ENCODE measurements at places on chromosomes 6 and 20. TPM values are rescaled to one million over a fixed set of nuclear protein-coding genes. Genes with fewer than 3 reads are reported as not detected.

FKBP1A gene
- total RNA-seq, result 77.9 TPM

TMEM74B gene
- 0.06 TPM for total RNA-seq

ULBP1 gene
- total RNA-seq, result 1.6 TPM

BLOC1S5 gene
- total RNA-seq, result 14.3 TPM

AARS2 gene
- 37.9 TPM for total RNA-seq

TREML1 gene
- total RNA-seq, result not detected

MTFR2 gene
- 10.1 TPM for total RNA-seq

MOCS1 gene
- 8.8 TPM for total RNA-seq

KCNQ2 gene
- 0.17 TPM for total RNA-seq

DNAH8 gene
- total RNA-seq, result not detected

PAQR8 gene
- total RNA-seq, result 4.1 TPM

GPLD1 gene
- total RNA-seq, result 2.5 TPM

- no peak for DNase-seq
These were observed 10.8 kb downstream of the JARID2 start for GRCh38 chr6:15256538-15257271.

DNA sequence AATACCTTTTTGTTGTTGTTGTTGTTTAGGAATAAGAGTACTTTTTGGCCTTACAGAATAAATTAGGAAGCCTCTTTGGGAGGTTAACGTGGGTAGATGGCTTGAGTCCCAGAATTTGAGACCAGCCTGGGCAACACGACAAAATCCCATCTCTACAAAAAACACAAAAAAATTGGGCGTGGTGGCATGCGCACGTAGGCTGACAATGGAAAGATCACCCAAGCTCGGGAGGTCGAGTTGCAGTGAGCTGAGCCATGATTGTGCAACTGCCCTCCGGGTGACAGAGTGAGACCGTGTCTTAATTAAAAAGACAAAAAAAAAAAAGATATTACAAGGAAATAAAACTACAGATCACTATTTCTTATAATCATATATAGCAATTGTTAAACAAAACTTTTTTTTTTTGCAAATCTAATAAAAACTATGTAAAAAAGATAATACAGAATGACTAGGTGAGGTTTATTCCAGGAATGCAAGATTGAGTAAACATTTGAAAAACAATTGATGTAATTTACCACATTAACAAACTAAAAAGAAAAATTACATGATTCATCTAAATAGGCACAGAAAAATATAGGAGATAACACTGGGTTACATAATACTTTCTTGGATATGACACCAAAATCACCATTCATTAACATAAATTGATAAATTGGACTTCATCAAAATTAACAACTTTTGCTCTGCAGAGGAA is 43.6 kb upstream of the ASCC3 start:
- DNase-seq, result no peak

GRCh38 chr20:58137651-58138265 is 90.7 kb downstream of the ANKRD60 start:
- no peak for DNase-seq

GRCh38 chr20:51469578-51470498 is 72.7 kb downstream of the NFATC2 start:
- DNase-seq, result no peak

DNA sequence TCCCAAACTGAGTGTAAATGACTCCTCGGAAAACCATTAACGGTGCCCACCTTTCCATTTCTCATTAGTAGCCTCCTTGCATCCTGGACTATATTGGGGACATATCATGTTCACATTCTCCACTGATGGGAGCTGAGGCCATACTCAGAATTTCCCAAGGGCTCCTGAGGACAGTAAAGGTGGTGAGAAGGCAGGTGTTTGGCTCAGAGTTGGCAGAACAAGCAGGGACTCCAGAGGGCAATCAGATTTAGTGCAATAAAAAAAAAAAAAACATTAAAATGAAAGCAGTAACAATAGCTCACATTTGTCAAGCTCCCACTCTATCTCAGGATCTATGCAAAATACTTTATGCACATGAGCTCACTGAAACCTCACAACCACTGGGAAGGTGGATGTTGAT is 401.4 kb downstream of the MAFB start:
- DNase-seq, result no peak

DNA sequence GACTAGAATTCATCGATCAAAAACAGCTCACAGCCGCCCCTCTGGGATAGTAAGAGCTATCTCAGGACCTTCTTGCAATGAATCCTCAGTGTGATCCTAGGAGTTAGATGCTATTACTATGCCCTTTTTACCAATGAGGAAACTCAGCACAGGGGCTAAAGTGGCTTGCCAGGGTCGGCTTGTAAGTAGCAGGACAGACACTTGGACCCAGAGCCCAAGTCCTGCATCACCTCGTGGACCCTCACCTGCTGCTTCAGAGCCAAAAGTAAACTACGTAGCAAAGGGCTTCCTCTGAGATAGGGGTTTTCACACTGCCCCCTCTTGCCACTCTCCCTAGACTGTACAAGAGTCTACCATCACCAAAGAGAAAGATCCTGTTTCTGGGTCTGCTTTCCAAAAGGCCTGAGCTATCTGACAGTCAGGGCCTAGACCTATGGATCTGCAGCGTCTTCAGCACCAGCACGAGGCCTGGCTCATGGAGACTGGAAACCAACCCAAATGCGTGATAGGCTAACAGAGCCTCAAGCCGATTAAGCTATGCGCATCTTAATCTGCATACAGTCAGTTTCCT is 172.3 kb downstream of the ANKRD60 start:
- no peak for DNase-seq

DNA sequence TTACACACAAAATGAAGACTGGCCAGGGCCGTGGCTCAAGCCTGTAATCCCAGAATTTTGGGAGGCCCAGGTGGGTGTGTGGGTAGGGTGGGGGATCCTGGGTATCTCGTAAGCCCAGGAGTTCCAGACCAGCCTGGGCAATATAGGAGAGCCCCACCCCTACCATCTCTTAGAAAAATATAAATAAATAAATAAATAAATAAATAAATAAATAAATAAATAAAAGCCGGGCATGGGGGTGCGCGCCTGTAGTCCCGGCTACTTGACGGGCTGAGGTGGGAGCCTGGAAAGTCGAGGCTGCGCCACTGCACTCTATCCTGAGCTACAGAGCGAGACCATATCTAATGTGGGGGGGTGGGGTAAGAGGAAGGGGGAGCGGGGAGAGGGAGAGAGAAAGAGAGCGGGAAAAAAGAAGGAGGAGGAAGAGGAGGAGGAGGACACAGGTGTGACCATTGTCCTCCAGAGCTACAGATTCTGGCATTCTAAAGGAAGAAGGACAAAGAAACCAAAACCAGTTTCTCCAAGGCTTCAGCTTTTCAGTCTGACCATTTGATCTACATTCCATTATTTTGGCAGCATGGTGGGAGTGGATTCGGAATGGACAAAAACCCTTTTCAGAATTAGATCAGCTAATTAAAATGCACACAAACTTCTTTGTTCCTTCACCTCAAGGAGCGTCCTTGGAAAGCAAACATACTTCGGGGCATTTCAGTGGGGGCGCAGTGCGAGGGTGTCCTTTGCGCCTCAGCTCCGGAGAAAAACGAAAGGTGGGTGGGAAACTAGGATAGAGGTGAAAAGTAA is 577 bp upstream of the C6orf141 start:
- DNase-seq, result no peak

DNA sequence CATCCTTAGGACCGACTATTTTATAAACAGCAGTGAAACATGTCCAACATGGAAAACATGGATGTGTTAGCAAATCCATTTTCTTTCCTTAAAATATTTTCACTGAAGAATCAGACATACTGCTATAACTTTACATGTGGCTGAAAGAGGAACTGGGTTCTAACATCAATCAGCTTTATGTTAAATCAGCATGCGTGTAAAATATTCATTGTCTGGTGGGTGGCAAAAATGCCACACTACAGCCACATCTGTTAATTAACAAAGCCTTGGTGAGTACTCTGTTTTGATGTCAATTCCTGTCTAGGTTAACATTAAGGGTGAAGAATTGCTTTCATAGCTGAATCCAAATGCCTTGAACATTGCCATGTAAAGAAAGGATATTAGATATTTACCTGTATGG is 222.6 kb upstream of the CEP162 start:
- no peak for DNase-seq

DNA sequence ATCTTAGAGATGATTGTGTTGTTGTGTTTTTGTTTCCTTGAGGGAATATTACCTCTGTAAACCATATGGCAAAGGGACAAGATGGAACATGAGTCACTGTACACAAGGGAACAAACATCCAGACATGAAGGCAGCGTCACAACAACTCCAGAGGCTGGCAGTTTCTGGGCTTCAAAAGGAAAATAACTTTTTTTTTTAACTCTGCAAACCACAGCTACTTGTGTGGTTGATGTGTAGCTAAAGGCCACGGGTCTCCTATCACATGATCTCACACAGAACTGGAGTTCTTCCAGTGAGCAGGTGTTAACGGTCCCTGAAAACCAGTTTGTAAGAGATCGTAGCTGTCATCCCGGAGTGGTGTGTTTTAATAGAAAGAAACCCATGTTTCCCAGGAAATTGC is 33.2 kb upstream of the HBS1L start:
- DNase-seq, result no peak

DNA sequence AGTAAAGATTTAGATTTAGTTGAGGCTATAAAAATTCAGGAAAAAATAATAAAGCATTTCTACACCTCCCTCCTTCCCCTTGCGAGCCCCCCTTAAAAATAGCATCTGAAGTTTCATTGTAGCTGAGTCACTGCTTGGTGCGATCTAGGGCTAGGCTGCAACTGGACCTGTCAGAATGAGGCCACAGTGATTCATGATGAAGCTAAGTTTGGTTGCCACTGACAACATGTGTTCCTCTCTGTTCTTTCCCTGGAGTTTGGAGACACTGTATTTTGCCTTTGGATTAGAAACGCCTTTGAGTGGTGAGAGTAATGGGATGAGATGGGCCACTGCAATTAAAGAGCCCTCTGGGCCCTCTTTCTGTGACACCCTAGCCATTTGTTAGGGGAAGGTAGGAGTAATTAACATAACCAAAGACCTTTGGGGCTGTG is 334.1 kb downstream of the NRN1 start:
- DNase-seq, result peak; percentile 89

GRCh38 chr20:51446656-51447055 is 95.9 kb downstream of the NFATC2 start:
- peak; percentile 94 for DNase-seq

DNA sequence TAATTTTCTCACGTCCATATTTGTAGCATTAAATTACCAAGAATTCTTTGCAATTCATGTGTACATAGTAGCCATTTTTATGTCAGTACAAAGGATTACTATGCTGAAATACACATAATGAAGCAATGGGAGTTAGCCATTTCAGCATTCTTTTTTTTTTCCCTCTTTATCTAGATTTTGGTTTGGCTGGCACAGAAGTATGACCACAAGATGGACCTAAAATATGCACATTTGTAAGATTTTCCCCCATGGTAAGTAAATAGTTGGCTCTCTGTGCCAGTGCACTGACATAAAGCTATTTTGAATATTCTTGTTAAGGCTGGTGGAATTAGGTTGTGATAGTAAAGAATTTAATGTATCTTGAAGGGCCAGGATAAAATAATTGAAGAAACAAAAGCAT is 486.1 kb upstream of the BTBD3 start:
- DNase-seq, result peak; percentile 22

DNA sequence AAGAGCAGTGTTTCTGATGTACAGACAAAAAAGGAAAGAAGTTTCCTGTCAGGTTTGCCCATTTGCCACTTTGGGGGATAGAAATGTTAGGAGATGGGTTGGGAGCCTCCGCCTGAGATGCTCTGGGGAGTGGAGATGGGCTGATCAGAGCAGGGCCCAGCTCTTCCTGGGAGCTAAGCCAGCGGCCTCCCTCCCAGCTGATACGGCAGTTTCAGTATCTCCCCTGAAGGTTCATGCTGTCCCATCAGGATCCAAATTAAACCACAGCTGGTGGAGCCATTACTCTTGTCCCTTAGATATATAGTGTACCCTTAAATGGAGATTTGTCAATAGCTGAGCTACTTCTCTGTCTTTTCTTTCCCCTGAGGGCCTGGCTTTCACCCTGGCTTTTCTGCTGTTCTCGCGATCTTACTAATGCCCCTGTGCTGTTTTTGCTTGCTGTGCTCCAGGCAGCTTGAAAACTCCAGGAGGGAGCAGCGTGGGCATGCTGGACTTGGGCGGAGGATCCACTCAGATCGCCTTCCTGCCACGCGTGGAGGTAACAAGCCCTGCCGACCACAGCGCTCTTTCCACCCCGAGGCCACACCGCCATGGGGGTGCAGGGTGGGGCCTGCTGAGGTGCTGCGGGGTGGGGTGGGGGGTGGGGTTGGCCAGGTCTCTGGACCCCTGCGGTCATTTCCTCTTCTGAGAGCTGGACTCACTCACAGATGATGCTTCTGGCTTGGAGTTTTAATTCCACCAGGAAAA is 20.9 kb downstream of the ENTPD6 start:
- no peak for DNase-seq

GRCh38 chr6:51266604-51267003 is 447.9 kb downstream of the TFAP2B start:
- DNase-seq, result no peak

GRCh38 chr6:4405621-4406212 is 270.3 kb upstream of the ECI2 start:
- DNase-seq, result no peak

- peak; percentile 27 for DNase-seq
These were observed 42.6 kb upstream of the SCML4 start for GRCh38 chr6:107866606-107867301.

DNA sequence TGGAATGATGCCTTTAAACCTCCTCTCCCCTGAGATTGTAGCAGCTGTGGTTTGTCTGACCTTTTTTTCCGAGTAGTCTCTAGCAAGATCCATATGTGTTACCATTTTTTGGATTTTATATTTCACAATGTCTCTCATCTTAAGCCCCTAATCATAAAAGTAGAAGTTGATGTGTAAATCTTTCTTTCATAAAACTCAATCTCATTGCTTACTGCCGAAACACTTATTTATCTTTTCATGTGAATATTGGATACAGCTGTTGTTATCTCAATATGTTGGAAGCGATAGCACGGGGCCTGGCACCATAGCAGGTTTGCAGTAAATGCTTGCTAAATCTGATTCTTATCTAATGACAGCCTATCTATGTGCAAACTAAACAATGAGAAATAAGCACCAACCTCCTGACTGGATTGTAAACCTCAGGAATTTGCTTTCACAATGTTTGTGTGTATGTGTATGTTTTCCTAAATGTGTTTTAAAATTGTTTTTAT is 14.2 kb downstream of the SMPDL3A start:
- DNase-seq, result no peak

DNA sequence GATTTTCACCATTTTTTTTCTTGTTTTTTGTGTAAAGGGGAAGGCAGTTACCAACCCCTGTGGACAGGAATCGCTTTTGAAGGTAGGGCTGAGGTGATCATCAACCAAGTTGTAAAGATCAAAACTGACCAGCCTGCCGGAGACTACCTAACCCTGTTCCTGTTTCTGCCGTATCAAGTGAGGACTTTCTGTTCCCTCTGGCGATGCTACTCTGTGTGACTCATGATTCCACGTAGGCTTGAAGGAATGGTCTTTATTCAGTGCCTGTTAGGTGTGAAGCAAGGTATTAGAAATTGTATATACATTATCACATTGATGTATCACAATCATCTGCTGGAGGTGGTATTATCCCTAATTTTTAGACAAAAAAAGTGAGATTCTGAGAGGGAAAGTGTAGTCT is 161.3 kb downstream of the SOX4 start:
- DNase-seq, result peak; percentile 81

- no peak for DNase-seq
These were observed 41.4 kb downstream of the DTNBP1 start for GRCh38 chr6:15621203-15622044.
